Thyroid gland (tissue), 4 donors: ENCODE measurements at places on chromosomes 3 and 15.

GRCh38 chr3:3799173-3800079 lies at the start of gene LRRN1:
Gene LRRN1, plus strand, starts transcription at chr3:3799431. Its CDS starts 45,211 bp downstream, at chr3:3844642.
- peak; percentile 71 for DNase-seq

DNA sequence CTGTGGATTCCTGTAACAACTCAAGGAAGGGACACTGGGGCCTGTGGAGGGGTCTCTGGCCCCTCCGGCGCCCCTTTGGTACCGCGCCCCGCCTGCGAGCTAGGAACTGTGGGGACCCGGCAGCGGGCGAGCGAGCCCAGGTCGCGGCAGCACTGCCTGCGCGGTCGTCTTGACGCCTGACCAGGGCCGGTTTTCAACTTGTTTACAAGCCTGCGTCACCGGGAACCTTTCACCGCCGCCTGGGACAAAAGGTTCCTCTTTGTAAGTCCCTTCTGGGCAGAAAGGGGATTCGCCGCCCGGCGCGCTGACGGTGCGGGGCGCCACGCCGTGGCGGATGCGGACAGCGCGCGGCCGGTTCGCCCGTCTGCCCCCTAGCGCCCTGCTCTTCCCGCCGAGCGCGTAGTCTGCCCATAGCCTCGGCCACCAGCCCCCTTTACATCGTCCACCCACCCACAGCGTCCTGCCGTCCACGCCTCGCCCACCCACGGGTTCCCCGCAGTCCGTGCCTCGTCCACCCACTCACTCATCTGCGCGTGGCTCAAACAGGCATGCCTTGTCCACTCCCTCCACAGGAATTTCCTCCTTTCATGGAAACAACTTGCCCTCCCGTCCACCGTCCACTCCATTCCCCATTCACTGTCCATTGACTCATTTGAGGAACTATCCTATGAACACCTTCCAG lies 5.5 kb upstream of the CFAP100 start:
- DNase-seq: peak; percentile 93

DNA sequence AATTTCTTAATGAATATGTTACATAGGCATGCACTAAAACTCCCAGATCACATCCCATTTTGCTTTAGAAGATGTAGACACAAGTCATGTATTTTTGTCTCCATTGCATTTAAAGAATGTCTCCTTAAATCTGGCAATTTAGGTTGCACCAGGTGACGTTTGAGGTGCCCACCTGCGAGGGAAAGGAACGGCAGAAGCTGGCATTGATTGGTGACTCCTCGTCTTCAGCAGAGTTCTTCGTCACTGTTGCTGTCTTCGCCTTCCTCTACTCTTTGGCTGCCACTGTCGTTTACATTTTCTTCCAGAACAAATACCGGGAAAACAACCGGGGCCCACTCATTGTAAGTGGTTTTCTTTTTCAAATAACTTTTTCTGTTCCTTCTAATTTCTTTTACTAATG lies 96.1 kb upstream of the SNTN start:
- DNase-seq: no peak

GRCh38 chr3:45895686-45896468 lies 9.5 kb downstream of the CCR9 start:
- DNase-seq: no peak

- DNase-seq: no peak
Observed at GRCh38 chr15:47829667-47830066, 112.4 kb downstream of the SEMA6D start.

DNA sequence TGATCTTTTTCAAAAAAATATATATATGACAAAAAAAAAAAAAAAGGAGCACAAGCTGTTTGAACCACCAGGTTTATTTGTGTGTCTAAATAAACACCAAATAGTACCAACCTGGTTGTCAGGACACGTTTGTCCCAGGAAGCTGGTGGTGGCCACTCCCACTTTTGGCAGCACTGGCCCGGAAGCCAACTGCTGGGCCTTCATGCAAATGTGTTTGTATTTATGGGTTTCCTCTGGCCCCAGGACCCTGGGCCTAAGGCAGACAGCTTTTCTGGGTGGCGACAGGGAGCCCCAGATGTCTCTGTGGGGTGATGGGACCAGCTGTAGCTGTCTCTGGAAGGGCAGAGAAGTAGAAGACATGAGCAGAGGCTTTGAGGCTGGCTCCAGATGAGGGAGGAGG lies 31.6 kb downstream of the PRKCD start:
- peak; percentile 68 for DNase-seq

DNA sequence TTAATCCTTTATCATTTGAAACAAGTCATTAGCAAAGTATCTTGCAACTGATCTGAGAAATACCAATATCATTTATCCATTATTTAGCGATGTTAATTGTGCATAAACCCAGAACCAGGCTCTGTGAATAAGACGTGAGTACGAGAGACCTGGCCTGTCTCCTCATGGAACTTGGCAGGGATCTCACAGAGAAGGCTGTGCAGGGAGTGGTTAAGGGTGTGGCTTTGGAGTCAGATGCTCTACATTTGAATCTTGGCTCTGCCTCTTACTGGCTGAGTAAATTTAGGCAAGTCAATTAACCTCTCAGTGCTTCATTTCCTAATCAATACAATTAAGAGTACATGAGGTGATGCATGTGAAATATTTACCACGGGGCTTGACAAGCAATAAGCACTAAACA lies 39.9 kb upstream of the TBL1XR1 start:
- peak; percentile 16 for DNase-seq

- no peak for DNase-seq
Observed at GRCh38 chr15:42782716-42783115, 45.8 kb upstream of the CDAN1 start.

DNA sequence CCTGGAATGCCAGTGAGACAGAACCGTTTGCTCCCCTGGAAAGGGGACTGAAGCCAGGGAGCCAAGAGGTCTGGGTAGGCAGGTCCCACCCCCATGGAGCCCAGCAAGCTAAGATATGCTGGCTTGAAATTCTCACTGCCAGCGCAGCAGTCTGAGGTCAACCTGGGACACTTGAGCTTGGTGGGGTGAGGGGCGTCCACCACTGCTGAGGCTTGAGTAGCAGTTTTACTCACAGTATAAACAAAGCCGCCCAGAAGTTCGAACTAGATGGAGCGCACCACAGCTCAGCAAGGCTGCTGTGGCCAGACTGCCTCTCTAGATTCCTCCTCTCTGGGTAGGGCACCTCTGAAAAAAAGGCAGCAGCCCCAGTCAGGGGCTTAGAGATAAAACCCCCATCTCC lies 33.6 kb downstream of the CEP70 start:
- no peak for DNase-seq

DNA sequence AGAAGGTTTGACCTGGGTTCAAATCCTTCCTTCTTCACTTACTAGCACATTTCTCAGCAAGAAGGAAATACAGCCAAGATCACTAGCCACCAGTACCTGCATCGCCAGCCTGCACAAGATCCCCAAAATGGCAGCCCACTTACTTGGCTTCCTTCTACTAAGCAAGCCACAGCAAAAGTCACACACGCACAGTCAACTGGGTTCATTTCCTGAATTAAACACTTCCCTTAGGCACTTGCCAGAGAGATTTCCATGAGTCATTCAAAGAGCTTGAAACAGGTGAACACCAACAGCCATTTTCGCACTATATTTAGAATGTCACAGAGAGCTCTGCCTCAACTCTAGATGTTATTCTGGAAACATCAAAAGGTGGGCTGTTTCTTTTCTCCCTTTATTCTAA lies 42.6 kb downstream of the MGLL start:
- no peak for DNase-seq

DNA sequence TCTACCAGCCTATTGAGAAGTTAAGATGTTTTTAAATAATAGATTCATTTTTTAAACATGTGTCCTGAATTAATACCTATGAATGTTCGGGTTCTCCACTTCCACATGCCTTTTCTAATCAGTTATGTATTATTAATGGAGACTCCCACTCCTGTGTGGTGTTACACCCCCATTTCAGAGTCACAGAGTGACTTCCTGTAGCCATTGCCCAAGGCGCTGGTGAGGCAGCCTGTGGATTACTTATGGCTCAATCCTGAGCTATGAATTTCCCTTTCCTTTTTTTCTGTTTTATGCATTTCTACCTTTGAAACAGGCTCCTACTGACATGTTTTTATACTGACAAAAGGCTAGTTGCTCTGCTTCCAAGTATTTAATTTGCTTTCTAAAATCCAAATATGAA lies 162.3 kb downstream of the GABRG3 start:
- DNase-seq: no peak

DNA sequence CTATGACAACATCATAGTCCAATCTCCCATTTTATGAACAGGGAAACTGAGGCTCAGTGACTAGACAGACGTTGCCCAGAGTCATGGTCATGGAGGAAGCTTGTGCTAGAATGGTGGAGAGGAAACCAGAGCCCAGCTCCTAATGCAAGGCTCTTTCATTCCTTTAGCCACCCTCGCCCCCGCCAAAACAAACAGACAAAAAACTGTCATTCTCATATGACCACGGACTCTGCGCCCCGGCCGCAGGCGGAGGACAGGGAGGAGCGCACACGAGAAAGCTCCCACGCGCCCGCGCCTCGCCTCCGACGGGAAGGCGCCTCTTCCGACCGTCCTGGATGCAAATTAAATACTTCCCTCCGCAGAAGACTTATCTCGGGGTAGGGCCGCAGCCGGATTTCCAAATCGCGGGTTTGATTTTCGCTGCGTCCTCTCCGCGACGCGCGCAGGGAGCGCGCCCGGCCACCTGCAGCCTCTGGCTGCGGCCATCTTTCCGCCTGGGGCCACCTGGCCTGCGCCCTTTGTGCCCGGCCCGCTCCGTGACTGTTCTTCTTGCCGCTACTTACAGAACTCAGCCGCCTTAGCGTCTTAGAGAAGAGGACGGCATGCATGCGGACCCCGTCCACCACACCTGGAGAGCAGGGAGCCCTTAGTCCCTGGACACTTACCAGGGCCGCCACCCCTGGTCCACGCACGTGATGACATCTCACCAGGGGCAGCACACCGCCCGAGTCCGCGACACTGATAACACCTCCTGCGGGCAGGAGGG lies 670 bp upstream of the ATP13A3 start:
- DNase-seq: peak; percentile 37

DNA sequence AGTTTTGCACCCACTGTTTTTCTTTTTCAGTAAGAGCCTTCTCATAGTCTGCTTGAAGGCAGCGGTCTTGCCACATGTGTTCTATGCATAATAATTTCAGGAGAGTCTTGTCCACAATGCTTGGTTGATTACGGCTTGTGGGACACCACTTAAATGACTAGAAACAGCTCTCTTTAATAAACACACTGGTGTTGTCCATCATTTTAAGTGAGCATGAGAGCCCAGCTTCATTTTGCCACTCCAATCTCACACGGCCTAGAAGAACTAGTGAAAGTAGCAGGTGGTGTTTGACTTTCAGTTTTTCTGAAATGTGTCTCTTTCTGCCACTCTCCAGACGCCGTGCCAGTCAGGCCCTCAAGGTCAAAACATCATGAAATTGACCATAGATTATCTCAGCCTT lies 292.1 kb downstream of the LPP start:
- DNase-seq: peak; percentile 50
